EL (cell line): ENCODE measurements at places on chromosomes 12 and 14.

DNA sequence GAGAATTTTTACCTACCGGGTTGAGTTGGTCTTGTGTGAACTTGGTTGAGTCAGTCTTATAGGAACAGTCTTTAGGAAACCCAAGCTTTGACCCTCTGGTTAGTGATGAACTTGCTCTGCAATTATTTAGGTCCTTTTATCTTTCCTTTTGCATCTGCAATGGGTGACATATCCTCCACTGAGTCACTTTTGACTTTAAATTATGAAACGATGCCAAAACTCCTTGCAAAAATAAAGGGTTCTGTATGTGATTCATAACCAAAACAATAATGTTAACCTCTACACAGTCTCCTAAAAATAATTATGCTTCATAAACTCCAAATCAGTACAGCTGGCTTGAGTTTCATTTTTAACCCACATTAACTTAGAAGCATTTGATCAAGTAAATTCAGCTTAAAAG lies 979.4 kb downstream of the GALC start:
- DNase-seq = peak; percentile 65

DNA sequence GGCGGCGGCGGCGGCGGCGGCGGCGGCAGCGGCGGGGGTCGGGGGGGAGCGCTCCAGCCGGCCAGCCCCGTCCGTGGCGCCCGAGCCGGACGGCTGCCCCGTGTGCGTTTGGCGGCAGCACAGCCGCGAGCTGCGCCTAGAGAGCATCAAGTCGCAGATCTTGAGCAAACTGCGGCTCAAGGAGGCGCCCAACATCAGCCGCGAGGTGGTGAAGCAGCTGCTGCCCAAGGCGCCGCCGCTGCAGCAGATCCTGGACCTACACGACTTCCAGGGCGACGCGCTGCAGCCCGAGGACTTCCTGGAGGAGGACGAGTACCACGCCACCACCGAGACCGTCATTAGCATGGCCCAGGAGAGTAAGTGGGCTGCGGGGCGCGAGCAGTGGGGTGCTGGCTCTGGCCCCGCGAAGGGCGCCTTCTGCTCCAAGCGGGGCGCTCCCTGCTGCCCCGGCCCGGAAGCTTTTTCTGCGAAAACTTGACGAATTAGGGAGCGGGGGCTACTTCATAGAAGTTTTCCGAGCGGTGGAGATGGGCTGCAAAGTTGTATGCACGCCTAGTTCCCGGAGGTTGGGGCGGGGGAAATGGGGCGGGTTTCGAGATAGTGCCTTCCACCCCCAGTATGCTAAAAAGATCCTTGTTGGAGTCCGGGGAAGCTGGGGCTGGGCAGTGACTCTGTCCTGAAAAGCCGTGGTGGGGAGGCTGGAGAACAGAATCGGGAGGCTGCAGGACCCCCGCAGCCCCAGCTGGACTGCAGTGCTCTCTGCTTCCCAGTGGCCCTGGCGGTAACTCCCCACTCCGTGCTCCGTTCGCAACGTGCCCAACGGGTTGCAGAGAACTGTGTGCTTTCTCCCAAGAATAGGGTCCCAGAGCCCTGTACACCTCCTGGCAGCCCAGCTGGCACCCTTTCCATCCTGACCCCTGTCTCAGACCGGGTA lies 751 bp downstream of the GDF11 start:
- peak; percentile 73 for DNase-seq

- DNase-seq = no peak
Observed at GRCh38 chr12:51188359-51189051, 15.6 kb upstream of the TFCP2 start.

GRCh38 chr12:53508534-53509170 lies 1.4 kb upstream of the NPFF start:
- peak; percentile 79 for DNase-seq

GRCh38 chr12:70549340-70550179 lies 87.7 kb downstream of the PTPRB start:
- no peak for DNase-seq

DNA sequence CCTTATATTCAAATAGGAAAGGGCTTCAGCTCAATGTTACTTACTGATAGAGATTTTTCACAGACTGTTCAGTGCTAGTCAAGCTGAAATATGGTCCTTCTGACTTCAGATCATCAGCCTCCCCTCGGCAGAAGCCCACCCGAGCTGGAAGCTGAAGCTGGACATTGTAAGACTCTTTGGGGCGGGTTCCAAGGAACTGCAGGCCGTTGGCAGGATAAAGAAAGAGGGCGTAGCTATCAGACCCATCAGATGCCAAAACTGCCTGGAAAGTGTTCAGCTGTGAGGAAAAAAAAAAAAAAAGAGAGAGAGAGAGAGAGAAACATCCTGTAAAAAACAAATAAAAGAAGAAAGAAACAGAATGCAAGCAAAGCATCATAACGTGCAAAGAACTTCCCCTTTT lies 8.8 kb downstream of the NID2 start:
- DNase-seq = no peak

GRCh38 chr14:105294142-105294597 lies 6.6 kb downstream of the BRF1 start:
- DNase-seq = no peak

DNA sequence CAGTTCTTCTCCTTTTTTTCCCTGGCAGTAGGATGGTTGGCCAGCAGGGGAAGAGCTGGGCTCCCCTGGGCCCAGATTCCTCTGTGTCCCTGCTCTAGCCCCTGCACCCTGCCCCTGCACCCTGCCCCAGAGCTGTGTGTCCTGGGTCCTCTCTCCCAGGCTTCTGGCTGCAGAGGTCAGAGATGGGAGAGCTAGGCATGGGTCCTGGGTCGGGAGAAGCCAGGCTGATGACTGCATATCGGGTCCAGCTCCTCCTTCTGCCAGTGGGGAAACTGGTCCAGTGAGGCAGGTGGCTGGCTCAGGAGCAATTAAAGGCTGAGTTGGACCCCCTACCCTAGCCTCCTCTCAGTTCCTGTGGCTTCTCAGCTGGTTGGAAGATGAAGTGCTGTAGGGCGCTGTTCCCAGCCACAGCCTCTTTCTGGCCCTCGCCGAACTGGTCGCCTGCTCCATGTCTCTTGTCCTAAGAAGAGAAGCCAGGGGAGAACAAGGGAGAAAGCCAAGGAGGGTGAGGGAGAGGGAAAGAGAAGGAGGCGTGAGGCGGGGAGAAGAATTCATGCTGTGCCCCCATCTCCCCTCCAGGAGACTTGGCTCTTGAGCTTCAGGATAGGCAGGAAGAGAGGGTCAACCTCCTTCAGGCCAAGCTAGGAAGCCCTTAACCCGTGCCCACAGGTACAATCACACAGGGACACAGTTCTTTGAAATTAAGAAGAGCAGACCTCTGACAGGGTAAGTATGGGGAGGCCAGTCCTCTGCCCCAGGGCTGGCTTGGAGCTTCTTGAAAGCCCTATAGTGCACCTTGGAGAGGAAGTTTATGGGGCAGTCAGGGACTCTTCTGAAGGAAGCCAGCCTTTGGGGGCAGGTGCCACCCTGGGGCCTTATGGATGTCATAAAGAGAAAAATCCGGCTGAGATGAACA lies 9.5 kb downstream of the VASH1 start:
- DNase-seq = no peak

DNA sequence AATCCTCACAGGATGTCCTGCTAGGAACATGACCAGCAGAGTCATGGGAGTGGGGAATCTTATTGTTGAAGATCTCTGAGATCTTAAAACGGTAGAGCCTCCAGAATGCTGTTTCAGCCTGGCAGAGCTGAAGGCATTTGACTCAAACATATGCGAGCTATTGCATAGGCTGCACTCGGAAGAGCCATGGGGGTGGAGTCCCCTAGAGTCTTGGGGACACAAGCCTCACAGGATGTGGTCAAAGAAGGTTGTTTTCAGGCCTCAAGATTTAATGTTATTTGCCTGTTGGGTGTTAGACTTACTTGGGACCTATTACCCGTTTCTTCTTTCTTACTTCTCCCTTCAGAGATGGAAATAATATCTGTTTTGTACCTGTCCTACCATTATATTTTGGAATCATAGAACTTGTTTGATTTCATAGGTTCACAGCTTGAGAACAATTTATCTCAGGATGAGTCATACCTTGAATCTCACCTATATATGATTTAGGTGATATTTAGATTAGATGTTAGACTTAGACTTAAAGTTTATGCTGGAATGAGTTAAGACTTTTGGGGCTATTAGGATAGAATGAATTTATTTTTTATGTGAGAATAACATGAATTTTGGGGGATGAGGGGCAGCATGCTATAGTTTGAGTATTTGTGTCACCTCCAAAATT lies 172.2 kb upstream of the ATP2B1 start:
- DNase-seq = no peak

DNA sequence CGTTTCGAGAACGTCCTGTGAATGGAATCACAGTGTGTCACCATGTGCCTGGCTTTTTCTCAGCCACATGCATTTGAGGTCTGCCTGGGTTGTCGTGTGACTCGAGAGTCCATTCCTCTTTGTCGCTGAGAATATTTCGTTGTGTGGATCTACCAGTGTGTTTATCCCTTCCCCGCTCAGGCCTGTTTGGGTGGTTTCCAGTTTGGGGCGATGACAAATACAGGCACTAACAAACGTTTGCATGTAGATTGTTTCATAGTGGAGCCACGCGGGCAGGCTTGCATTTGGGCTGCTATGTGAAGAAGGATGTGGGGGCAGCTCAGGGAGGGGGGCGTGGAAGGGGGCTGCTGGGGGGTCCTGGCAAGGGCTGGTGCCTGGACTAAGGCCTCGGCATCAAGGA lies 14.1 kb downstream of the RIN3 start:
- no peak for DNase-seq

DNA sequence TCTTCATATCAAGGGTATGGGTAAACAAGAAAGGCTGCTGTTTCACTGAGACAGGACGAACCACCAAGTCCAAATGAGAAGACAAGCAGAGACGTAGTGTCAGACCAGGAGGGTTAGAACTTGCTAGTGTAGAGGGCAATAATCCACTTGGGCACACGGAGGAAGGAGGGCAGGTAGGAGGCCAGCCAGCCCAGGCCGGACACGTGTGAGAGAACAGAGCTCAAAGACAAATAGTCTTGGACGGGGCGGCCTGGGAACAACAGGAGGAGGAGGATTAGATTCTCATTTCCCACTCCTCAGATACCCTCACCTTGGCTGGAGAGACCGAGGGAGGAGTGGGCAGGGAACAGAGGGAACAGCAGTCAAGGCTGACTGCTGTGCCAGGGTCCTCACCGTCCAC lies 8.8 kb downstream of the DHRS1 start:
- no peak for DNase-seq
